GM12865 (cell line): ENCODE measurements at places on chromosomes 3 and 15.

DNA sequence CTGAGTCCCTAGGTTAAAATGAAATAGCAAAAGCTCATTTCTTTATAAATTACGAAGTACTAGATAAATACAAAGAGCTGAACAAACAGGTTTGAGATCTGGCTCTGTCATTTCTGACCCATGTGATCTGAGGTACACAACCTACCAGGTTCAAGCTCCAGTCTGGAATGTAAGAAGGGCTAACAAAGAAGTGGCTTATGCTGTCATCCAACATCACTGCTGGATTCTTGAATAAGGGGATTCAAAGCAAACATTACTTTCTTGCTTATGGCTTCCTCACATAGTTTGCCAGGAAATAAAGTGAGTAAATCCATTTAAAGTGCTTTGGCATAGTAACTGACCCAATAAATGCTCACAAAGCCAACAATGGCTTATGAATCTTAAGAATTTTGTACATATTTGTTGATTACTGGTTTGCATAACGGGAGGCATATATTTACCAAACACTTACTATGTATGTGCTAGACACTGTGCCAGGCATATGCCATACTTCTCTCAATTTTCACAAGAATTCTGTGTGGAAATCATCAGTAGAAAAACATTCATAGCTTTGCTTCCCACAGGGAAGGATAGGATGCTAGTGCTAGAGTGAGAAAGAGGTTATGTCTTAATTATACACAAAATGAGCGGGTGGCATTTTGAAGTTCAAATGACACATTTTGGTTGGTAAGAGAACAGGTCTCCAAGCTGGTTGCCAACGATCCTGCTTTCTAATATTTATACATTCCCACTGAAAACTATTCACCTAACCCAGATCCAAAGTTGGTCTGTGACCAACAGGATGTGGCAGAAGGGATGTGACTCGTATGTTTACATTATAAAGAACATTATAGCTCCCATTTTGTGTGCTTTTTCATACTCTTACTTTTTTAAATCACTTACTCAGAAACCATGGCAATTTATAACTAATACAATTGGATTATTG is 38.7 kb upstream of the CSPG5 start:
- no peak for DNase-seq

DNA sequence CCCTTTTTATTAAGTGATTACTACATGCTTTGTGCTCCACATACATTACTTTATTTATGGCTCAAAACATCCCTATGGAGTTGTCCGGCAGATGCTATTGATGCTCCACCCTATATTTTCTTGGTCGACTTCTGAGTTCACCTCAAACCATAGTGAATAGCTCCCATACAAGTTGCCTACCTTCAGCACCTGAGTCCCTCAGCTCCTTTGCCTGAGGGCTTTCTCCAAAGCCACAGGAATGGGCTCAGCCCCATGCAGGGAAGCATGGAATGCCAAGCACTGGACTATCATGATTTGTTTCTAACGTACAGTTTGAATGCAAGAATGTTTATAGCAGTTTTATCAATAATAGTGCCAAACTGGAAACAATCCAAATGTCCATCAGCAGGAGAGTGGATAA is 124.8 kb upstream of the TNIK start:
- DNase-seq, result no peak

- no peak for DNase-seq
Observed at GRCh38 chr3:195209847-195210265, 61.1 kb downstream of the XXYLT1 start.

- DNase-seq, result no peak
Observed at GRCh38 chr3:152159328-152159727, 109.4 kb upstream of the MBNL1 start.

DNA sequence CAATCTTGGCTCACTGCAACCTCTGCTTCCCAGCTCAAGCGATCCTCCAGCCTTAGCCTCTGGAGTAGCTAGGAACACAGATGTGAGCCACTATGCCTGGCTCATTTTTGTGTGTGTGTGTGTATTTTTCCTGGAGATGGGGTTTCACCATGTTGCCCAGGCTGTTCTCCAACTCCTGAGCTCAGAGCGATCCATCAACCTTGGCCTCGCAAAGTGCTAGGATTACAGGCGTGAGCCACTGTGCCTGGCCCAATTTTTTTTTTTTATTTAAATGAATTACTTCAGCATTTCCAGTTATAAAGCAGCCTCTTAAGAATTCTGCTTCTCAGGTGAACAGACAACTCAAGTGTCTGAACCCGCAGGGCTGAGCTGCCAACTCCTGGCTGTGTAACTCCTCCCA is 20.1 kb upstream of the ST3GAL6 start:
- no peak for DNase-seq

GRCh38 chr3:148879256-148879655 is 14.2 kb downstream of the CPA3 start:
- DNase-seq, result no peak

DNA sequence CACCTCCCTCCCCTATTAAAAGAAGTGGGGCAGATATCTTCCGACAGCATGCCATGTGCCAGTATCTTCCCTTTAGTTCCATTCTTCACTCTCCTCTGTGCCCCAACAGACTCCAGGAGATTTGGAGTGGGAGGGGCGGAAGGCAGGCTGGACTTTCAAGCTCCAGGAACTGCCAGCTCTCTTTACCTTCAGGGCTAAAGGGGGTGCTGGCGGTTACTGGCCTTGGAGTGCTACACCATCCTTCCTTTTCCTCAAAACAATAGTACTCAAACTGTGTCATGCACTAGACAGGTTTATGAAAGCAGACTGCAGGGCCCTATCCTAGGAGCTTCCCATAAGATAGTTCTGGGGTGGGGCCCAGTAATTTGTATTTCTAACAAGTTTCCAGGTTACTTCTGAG is 6.0 kb downstream of the LINS1 start:
- DNase-seq, result no peak

GRCh38 chr3:123878807-123879206 is 5.3 kb downstream of the MYLK start:
- no peak for DNase-seq

DNA sequence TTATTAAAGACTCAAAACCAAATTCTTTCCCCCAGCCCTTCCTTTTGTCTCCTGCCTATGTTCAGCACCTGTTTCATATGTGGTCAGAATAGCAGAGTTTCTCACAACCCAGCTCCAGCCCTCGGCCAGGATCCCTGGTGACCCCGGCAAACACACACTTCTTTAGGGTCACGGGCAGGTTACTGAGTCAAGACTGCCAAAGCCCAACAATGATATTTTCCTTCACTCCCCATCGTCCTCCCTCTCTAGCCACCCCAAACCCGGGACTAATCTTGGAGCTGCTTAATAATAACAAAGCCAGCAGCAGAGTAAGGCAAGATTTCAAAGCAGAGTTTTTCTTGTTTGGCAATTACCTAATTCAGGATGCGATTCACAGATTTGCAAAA is 25.5 kb downstream of the RARB start:
- DNase-seq, result no peak

DNA sequence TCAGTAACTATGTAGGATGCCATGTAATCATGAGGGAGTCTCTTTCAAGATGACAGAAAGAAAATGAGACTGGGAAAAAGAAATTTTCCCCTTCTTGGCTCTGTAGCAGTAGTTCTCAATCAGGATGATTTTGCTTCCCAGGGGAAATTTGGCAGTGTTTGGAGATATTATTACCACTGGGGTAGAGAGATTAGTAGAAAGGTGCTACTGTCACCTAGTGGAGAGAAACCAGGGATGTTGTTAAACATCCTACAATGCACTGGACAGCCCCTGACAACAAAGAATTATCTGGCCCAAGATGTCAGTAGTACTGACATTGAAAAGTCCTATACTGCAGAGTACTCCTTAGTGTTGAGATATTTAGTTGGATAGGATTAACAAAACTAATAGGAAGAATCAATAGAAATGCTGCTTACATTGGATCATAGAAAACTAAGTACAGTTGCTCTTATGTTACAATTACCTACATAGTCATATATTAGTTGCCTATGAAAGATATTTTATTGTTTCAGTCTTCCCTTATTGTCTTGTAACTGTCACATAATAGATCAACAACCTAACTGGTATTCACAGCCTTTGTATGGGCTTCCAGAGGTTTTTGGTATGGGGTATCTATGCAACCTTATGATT is 433.3 kb downstream of the RAP2B start:
- peak; percentile 35 for DNase-seq

DNA sequence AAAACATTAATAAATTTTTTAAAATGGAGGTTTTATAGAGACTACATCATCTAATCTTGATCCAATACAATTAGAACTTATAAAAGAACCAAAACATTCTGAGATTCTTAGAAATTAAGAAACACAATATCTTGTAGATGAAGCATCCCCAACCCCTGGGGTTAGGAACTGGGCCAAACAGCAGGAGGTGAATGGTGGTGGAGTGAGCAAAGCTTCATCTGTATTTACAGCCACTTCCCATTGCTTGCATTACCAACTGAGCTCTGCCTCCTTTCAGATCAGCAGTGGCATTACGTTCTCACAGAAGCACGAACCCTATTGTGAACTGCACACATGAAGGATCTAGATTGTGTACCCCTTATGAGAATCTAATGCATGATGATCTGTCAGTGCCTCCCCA is 36.3 kb downstream of the KNL1 start:
- no peak for DNase-seq

- DNase-seq, result no peak
Observed at GRCh38 chr15:92104072-92104471, 250.6 kb downstream of the SLCO3A1 start.

GRCh38 chr3:160801386-160802118 is 45.5 kb downstream of the PPM1L start:
- peak; percentile 82 for DNase-seq

- no peak for DNase-seq
Observed at GRCh38 chr15:91624353-91624968, 229.0 kb upstream of the SLCO3A1 start.

DNA sequence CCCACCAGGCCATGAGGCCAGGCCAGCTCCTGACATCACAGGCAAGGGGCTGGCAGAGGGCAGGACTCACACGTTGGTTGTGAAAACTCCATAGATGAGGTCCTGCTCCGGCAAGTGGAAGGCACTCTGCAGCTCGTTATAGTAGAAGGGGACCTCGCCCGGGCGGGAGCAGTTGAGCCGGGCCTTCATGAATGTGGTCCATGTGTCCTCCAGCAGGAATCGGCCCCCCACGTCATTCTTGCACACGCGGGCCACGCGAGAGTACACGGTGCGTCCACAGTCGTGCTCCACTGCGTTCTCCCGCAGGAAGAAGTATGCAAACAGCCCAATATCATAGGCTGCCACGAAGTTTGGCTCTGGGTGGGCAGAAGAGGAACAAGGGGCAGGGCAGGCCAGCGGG is 101.2 kb downstream of the SEMA5B start:
- no peak for DNase-seq

GRCh38 chr3:151923901-151924300 is 50.5 kb downstream of the SUCNR1 start:
- no peak for DNase-seq

DNA sequence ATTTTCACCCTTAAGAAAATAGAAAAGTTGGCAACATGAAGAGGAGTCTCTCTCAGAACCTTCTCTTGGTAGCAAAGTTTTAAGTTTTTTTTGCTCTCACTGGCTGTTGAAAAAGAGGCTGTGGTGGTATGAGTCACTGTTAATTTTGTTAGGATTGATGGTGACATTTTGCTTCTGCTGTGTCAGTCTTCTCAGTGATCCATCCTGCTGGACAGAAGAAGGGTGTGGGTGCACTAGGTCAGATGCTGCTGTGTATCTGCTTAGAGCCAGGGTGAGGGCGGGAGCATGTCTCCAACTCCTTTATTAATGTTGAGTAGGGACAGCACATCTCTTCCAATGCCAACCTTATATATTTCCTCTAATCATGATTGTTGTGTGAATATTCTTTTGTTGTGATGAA is 369.5 kb downstream of the FEZF2 start:
- no peak for DNase-seq
